B cell (primary cell): ENCODE measurements at places on chromosomes 7 and 10. TPM values are rescaled to one million over a fixed set of nuclear protein-coding genes. Genes with fewer than 3 reads are reported as not detected.

DNA sequence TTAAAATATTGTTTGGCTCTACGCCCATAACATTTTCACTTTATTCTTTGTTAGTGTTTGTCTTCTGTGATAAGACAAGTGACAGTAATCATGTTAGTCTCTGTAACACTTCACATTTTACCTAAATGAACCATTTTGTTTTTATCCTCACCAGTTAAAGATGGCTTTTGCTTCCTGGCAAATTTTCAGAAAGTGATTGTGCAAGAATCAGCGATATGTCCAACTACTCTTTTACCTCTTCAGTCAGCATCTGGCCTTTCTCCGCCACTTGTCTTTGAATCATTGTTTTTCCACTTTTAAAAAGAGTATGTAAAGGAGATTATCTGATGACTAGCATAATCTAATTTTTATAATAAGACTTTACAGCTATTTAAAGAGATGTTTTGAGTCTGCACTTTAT is 3.5 kb downstream of the DGKB start:
- no peak for DNase-seq

DNA sequence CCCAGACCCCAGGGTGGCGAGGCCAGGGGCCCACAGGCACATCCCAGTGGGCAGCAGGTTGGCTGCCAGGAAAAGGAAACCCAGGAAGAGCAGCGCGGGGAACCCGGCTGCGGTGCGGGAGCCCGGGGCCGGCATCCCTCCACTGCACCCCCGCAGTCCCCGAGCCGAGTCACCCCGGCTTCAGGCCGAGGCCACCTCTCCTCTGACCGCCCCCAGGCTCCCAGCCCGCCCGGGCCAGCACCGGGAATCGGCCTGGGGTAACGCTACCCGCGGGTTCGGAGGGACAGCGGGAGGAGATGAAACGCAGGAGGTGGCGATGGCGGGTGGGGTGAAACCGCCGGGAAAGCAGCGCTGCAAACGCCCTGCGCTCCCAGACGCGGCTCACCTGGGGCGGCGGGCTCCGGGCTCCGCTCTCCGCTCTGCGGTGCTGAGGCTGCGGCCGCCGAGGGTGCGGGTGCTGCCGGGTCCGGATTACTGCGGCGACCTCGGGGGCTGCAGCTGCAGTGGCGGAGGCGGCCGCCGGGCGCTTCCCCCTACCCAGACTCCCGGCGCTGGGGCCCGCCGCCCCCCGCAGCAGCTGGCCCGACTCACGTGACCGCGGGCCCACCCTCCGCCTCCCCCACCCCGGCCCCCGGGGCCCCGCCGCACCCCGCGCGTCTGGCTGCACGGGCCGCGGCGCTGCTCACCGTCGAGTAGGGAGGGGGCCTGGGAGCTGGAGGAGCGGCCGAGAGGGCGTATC is at the start of gene SCRN1:
TSS of gene SCRN1 (minus strand) at position 545 of the 739 bp plus-strand sequence. CDS start 20,734 bp downstream, outside the sequence.
- DNase-seq, result peak; percentile 73

DNA sequence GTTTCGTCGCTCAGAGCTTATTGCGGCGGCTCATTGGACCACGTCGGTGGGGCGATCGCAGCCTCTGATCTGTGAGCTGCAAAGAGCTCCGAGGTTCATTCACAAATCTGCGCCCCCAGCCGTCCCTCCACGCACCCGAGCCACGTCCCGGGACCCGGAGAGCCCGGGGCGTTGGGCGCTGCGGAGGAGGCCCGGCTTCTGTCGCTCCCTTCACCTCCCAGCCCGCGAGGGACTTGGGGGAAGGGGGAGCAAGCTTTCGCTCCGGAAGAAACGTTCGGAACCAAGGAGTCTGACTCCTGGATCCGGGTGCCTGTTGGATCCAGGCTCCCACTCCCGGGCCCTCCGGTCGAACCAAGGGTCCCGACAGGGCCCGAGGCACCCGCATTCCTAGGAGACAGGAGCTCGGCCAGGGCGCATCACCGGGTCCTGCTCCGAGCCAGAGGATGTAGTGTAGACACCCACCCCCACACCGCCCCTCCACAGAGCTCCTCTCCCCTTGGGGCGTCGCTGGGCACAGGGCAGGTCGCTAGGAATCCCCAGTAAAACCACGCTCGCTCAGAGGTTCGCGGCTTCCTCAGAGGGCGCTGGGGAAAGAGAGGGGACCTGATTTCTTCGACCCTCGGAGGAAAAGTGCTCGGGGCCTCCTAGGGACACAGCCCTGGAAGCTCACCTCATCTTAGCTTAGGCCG is 7.9 kb upstream of the EN2 start:
- DNase-seq, result peak; percentile 20

SPDYE2 gene
- 0.47 and 0.58 TPM in 2 replicates for total RNA-seq

- no peak for DNase-seq
Observed at GRCh38 chr7:152876749-152877148, 117.2 kb downstream of the ACTR3B start.

DNA sequence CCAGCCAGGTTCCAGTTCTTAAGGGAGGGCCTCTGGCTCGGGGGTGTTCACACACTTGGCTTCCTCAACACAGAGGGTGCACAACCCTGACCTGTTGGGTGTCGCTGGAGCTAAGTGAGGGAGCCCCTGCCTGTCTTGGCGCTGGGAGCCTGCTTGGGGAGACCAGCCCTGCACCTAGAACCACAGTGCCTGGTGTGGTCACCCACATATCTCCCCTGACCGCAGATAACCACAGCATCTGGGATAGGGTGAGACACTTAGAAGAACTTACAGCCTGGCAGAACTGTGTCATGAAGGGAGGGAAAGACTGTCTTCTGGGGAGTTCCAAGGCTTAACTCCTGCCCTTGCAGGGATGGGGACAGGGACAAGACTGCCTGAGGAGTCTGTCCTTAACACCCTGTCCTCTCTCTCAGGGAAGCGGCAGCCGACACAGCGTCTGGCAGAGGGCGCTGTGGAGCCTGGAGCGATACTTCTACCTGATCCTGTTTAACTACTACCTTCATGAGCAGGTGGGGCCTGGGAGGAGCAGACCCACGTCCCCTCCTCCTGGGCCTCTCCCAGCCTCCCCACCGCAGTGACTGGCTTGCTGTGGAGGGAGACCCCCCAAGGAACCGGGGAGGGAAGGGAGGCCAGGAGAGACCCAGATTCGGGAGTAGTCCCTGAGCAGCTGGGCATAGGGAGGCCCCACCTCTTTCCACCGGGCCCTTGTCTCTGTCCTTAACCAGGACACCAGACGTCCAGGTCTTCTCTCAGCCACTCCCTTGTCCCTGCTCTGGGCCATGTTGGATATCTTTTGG is 59.0 kb downstream of the PALD1 start:
- no peak for DNase-seq

CCM2 gene
- 144 and 150 TPM in 2 replicates for total RNA-seq

DNA sequence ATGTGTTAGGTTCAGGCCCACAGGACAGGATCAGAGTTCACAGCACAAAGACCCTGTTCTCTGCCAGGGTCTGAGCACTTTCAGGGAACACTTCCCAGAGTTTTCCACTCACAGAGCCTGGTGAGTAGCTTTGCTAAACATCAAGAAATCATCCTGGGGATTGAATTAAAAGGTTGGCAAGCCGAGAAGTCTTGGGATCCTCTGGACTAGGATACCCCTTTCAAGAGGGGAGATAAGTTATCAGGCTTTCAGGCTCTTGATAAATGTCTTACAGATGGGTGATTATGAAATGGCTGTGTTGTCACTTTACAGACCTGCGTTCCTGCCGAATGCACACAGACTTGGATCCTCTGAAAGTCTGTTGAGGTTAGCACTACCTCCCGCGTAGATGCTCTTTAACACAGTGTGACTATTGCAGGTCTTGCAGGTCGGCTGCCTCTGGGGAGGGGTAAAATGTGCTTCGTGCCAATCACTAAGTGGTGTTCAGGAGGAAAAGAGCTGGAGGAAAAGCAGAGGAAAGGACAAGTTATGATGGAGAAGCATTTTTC is 473.5 kb upstream of the AKR1E2 start:
- no peak for DNase-seq

TSPAN12 gene
- total RNA-seq, result not detected in 2 replicates

DNA sequence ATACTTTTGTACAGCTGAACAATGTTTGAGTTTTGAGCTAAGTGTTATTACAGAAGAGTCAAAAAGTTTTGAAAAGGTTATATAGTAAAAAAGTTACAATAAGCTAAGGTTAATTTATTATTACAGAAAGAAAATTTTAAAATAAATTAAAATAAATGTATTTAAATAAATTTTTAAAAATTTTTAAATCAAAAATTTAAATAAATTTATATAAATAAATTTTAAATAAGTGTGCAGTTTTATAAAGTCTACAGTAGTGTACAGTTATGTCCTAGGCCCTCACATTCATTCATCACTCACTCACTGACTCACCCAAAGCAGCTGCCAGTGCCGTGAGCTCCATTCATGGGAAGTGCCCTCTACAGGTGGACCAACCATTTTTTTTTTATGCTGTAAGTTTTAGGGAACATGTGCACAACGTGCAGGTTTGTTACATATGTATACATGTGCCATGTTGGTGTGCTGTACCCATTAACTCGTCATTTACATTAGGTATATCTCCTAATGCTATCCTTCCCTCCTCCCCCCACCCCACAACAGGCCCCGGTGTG is 462.9 kb upstream of the ZMIZ1 start:
- DNase-seq, result no peak

- DNase-seq, result no peak
Observed at GRCh38 chr10:35949811-35950211, 307.7 kb upstream of the FZD8 start.

GRCh38 chr10:50224330-50224952 is 26.9 kb downstream of the ASAH2 start:
- peak; percentile 46 for DNase-seq

DNA sequence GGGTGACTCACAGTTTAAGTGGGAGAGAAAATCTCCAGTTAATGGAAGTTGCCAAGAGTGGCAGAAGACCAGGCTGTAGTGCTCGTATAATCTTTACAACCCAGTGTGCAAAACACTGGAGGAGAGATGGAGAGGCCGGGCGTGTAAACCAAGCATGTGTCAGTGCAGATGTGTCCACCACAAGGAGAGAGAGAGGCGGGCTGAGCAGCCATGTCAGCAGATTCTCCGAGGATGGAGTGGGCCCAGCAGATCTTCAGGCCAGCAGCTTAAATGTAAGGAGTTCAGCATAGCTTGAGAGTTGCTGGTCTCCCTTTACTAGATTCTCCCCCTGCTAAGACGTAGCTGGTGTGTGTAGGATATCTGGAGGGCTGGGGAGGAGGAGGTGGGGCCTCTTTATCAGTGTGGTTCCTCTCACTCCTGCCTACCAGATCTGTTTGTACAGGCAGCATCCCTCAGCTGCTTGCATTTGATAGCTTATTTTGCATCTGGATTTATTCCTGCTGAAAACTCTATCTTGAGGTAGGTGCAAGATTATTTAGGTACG is 13.7 kb downstream of the BPGM start:
- no peak for DNase-seq
